ENCODE measurements at places on chromosomes 11 and 22.
A peak's percentile ranks its signal among the peaks of the same experiment; 100 is the strongest.

DNA sequence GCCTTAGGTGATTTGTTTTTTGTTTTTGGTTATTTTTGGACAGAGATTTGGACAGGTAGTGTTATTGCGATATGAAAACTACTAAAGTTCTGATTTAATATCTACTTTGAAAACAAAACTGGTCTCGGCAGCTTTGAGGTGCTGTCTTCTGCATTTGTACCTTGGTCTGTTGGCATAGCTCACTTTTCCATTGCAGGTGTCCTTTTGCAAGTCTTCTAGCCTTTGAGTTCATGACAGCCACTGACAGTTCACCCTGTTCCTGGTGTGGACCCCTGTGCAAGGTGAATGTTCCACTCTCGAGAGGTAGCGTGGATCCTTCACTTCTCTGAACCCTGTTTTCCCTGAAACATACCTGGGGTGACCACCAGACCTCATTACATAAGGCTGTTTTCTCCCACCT lies 44.9 kb upstream of the ST14 start:
- DNase-seq, result no peak

DNA sequence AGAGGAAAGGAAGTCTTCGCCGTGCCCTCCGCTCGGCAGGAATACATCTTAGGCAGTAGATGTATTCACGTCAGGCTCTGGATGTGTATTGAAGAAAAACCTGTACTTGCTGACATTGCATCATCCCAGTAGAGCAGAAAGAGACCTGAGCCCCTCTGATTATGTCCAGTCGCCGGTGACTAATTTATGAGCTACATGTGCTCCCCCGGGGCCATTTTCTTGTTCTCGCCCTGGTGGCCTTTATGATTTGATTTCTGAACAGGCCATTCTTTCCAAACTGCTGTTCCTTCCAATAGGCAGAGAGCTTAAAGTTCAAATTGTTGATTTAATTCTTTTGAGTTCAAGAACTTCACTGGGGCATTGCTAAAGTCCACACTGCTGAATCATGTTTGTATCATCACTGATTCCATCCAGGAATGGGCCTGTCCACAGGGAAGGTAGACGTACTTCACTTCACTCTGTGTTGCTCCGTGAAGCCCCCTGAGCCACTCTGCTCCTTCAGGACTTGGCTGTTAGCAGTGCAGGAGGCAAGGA lies 137.3 kb upstream of the RASSF10 start:
- no peak for DNase-seq

GRCh38 chr11:108170184-108170583 lies 48.8 kb downstream of the ACAT1 start:
- DNase-seq, result no peak

DNA sequence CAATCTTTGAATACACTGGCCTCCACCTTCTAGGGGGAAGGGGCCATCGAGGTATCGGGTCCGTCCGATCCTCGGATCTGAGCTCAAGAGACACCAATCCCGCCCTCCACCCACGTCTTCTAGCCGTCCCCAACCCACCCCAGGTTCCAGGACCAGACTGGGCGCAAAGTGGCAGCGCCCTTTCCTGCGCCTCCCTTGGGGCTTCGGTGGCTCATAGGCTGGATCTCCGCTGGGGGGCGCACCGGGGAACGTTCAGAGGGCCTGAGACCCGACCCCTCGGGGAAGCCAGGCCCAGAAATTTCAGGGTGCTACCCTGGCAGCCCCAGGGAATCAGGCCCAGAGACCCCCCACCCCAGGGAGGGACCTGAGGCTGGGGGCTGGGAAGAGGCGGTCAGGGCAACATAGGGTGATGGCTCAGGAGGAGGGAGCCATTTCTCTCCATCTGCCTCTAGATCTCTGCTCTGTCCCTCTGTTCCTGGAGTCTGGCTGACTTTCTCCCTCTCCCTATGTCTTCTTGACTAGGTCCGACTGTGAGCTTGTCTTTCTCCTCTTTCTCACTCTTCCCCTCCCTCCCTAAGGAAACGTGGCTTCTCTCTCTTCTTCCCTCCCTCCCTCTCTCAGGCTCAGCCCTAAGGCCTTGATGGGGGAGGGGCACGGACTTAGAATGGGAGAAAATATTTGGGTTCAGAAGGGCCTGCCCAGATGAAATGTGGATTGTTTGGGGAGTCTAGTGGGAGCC lies 1.1 kb downstream of the CREB3L1 start:
- DNase-seq, result peak; percentile 53

DNA sequence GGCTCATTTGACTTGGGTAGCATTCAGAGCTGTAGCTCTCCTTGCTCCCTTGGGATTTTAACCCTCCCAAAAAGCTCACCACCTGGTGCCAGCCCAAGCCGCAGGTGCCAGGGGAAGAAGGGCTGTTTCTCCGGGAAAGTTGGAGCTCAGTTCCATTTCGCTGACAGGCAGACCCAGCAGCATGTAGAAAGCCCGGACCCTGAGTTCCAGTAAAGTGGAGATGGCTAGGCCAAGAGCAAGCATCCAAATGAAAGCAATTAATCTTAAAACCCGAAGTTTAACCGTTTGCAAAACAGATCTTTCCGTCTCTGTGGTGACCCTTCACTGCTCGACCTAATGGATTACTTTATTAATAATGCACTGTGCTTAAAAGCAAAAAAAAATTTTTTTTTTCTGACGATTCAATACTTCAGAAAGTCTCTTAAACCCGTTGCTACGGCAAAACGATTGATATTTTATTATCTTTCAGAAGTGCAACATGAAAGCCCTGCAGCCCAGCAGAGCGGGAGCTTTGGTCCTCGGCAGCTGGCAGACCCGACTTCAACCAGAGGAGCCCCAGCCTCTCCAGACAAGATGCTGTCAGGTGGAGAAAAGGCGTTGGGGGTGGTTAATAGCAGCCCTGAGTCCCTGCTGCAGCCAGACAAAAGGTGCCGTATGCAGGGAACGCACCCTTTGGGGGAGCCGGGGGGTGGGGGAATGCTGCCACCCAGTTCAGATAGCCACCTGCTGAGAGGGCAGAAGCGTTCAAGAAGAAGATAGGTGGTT lies 3.3 kb downstream of the LMO1 start:
- DNase-seq, result no peak

GRCh38 chr11:41175304-41175972 lies 284.0 kb downstream of the LRRC4C start:
- DNase-seq, result no peak

DNA sequence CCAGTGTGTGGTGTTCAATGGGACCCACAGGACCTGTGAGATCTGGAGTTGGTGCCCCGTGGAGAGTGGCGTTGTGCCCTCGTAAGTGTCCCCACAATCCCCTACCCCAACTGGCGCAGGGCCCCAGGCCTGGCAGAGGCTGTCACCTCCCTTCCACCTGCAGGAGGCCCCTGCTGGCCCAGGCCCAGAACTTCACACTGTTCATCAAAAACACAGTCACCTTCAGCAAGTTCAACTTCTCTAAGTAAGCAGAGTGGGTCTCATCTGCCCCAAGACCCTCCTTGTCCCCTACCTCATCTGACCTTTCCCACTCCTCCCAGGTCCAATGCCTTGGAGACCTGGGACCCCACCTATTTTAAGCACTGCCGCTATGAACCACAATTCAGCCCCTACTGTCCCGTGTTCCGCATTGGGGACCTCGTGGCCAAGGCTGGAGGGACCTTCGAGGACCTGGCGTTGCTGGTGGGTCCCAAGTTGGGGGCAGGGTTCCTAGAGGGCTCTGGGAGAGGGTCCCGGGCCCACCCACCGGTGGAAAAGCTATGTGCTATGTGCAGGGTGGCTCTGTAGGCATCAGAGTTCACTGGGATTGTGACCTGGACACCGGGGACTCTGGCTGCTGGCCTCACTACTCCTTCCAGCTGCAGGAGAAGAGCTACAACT lies 8.1 kb downstream of the P2RX6 start:
- DNase-seq, result no peak

DNA sequence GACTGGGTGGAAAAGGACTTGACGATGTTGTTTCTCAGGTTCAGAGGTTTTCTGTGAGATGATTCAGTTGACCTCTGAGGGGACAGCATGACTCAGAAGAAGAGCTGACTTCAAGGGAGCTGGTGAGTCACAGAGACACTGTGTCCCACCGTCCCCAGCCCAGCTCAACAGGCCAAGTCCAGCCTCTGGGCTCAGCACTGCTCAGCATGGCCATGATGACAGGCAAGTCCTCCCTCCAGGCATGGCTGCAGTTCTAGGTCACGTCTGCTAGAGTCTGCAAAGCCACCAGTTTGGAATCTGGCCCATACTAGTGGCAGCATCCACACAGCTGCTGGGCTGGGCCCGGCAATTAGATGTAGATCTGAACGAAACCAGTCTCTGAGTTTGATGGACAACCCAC lies 12.9 kb downstream of the TRIM29 start:
- no peak for DNase-seq
